RPMI8226 (cell line): ENCODE measurements at places on chromosomes 6 and 20.

- no peak for DNase-seq
Measured at GRCh38 chr6:163085861-163086623, 328.5 kb upstream of the QKI start.

GRCh38 chr6:45959534-45960145 lies 56.0 kb downstream of the CLIC5 start:
- DNase-seq, result peak; percentile 51

- no peak for DNase-seq
Measured at GRCh38 chr6:44730771-44731391, 343.4 kb downstream of the CDC5L start.

GRCh38 chr20:56454754-56455153 lies 13.7 kb upstream of the RTF2 start:
- no peak for DNase-seq

DNA sequence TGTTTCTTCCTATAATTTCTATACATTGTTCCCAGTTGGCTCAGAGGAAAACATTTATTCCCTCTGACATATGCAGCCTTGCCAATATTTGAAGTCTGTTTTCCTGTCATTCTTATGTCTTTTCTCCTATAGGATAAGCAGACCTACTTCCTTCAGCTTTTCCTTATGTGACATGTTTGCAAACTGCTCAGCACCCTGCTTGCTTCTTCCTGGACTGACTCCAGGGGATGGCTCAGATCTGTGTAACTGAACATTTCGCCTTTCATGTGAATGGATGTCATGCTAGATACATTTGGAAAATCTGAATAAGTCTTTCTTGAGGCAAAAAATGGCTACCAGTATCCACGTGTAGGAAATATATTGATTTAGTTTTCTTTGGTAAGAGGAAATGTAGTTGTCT lies 113.2 kb downstream of the CARMIL1 start:
- no peak for DNase-seq

DNA sequence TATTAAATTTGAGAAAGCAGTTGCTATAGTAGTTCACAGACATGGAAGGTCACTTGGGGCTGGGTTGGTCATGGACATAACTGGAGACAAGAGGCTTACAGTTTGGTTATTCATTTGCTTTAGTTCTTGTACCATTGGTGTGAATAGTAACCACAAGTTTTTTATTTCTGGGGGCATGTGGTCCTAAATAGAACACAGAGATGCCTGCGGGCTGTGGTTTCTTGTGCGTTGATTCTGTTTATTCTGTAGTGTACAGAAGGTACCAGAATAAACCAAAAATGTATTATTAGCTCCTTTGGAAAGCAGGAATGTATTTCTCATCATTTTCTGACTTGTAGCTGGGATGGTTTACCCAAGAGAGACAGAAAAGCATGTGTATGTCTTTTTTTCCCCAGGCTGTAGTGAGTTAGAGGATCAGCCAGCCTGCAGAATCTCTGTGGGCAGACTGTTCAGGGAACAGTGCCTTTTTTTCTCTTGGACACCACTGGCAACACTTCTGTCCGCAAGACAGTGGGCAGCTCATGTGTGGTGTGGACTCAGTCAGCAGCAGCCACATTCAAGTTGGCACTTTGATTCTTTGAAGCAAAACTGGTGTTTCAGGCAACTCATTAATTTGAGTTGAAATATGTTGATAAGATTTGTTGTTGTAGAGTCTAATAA lies 122.1 kb downstream of the LRRC1 start:
- DNase-seq, result no peak

DNA sequence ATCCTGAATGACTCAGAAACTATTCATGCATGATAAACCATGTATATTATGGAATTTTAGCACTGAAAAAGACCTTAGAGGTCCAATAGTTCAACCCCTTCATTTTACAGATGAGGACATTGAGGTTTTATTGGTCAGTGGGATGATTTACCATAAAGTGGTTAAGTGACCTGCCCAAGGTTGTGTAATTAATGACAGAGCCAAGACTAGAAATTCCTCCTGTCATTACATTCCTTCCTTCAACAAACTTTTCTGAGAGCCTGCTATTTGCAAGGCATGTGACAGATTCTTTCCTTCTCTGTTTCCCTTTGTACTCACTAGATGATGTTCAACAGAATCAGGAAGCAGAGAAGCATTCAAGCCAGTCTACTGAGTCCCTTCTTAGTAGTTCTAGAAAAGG lies 170.7 kb upstream of the KCNK16 start:
- DNase-seq, result no peak

DNA sequence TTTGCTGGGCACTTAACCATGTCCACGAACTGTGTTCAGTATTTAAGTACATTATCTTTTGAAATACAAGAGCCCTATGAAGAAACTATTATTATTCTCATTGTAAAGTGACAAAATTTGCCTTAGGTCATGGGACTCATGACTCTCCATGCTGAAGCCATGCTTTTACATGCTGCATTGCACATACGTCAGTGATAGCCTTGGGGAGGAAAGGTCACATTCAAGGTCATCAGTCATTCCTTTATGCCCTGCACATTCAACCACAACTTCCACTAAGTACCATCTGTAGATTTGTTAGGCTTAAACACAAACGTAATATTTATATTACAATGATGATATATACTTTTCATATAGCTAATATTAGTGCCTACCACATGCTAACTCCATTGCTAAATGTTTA lies 292.7 kb downstream of the TBC1D7 start:
- DNase-seq, result no peak

- DNase-seq, result no peak
Measured at GRCh38 chr20:25279403-25279802, 31.5 kb downstream of the PYGB start.
